ENCODE measurements at places on chromosomes 16 and 17.

- H3K27ac ChIP-seq: no peak overlapping the region
- H3K27me3 ChIP-seq: no peaks in the 10 kb centered on the region
- H3K36me3 ChIP-seq: no peaks in the 10 kb centered on the region
- no peaks in the 10 kb centered on the region for H3K4me1 ChIP-seq
- DNase-seq: no peak
These were observed 15.1 kb downstream of the SLX4 start for GRCh38 chr16:3596101-3596861.

DNA sequence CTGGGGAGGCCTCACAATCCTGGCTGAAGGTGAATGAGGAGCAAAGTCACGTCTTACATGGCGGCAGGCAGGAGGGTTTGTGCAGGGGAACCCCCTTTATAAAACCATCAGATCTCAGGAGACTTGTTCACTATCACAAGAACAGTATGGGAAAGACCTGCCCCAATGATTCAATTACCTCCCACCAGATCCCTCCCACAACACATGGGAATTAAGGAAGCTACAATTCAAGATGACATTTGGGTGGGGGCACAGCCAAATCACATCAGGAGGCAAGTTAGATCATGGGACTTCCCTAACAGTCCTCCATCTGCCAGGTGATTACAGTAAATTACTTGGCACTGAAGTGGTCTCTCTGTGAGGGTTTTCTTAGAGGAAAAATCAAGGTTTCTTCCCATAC, 5.3 kb downstream of the TMEM114 start:
- no peak overlapping the region for H3K27ac ChIP-seq
- H3K4me1 ChIP-seq: peaks cover 4% of the 10 kb centered on the region
- no peaks in the 10 kb centered on the region for H3K27me3 ChIP-seq
- no peak overlapping the region for H3K4me3 ChIP-seq

GRCh38 chr17:4590981-4591453, 6.7 kb downstream of the SMTNL2 start:
- H3K4me3 ChIP-seq: no peak overlapping the region
- no peaks in the 10 kb centered on the region for H3K27me3 ChIP-seq
- no peak for DNase-seq
- no peak overlapping the region for H3K27ac ChIP-seq

DNA sequence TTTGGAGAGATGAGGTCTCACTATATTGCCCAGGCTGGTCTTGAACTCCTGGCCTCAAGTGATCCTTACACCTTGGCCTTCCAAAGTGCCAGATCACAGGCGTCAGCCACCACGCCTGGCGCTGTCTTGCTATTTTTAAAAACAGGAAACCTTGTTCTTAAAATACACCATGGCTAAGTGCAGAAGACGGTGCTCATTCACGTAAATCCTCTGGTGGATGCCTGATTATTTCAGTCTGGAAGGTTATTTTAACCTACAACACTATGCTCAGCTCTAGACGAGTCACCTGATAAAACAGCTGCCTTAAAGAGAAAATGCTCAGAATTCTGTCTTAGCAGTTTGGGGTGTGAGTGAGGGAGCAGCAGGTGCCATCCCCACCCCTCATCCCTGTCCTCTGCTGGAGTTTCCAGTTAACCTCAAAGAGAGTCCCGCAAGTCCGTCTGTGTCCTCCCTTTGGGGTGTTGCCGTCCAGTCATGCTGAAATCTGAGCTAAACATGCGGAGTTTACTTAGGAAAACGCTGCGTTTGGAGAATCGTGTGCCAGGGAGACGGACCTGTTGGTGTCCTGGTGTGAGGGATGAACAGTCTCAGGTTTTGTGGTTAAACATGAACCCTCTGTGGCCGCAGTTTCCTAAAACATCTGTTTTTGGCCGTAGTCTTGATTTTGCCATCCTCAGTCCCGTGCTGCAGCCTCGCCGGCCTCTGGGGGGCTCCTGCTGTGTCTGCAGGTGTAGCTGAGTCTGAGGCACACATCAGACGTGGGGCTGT, 17.1 kb downstream of the SPG7 start:
- DNase-seq: no peak
- no peaks in the 10 kb centered on the region for H3K4me1 ChIP-seq
- H3K36me3 ChIP-seq: peaks cover 5% of the 10 kb centered on the region
- H3K27me3 ChIP-seq: no peaks in the 10 kb centered on the region

DNA sequence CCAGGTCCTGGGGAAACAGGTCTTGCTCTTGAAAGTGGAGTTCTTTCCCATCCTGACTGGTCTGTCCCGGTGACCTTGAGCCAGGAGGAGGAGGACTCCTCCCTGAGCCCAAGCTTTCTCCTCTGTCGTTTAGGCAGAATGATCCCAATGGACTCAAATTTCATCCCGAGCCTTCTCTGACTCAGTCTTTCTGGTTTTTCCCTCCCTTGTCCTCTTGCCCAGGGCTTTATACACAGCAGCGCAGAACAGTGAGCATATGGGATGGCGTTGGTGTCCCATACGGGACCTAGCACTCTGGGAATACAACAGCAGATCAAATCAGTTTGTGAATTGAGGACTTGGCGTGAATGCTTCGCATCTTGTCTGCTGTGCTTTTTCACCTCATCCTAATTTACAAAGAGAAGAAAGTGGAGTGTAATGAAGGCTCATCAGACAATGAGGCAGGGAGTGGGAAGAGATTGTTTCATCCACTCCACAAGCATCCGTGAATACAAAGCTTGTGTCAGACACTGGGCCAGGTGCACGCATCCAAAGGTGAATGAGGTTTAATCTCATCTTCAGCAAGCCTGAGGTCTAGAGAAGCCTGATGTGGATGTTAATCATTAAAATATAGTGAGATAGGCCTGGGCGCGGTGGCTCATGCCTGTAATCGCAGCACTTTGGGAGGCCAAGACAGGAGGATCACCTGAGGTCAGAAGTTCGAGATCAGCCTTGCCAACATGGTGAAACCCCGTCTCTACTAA, 1.1 kb upstream of the XYLT1 start:
- no peak overlapping the region for H3K4me3 ChIP-seq
- H3K27ac ChIP-seq: peak overlapping the region; percentile 77
- H3K27me3 ChIP-seq: no peaks in the 10 kb centered on the region
- H3K36me3 ChIP-seq: no peaks in the 10 kb centered on the region

DNA sequence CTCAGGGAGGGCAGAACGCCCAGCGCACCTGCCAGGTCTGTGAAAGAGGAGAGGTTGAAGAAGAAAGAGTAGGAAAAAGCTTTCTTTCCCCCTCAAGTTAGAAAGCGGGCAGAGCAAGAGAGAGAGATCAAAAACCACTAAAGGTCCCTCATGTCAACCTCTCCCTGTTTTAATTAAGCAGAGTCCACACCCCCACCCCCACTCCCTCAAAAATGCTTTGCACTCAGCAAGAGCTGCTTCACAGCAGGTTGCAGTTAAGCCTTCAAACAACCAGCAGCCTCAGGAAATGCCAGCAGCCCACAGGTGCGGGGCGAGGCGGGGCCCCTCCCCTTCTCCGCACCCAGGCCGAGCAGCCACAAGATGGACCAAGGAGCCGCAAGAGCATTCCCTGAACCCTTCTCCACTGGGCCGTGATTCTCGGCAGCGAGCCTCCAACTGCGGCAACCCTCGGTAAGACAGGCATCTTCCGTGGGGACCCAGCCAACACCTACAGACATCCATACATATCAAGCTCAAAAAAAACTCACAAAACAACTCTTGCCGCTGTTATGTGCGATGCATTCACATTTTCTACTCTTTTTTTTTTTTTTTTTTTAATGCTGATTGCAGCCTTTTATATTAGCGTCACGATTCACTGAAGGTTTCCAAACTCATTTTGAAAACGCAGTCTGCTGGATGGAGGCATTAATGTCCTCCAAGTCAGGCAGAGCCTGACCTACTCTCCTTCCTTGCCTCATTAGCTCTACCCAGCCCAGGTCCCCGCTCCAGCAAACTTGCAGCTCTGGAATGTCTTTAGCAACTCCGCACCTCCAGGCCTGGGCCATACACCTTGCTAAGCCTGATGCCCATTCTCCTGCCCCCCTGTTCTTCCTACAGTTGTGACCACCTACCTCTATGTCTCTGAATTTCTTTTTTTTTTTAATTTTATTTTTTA, 66.1 kb downstream of the AXIN2 start:
- H3K4me1 ChIP-seq: no peaks in the 10 kb centered on the region
- no peaks in the 10 kb centered on the region for H3K27me3 ChIP-seq
- DNase-seq: no peak

DNA sequence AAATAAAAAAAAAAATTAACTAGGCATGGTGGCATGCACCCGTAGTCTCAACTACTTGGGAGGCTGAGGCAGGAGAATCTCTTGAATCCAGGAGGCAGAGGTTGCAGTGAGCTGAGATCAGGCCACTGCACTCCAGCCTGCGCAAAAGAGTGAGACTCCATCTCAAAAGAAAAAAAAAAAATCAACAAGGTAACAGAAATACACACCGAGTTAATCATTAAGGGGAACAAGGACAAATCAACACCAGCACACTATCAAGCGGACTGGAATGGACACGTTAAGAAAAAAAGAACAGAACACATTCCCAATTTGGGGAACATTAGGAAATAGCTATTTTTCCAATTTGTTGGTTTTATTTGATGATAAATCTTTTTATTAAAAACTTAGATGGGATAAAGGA, 28.4 kb upstream of the GLG1 start:
- H3K4me1 ChIP-seq: no peaks in the 10 kb centered on the region
- H3K4me3 ChIP-seq: no peak overlapping the region
- H3K27ac ChIP-seq: no peak overlapping the region

GRCh38 chr16:85051067-85051581, 23.5 kb downstream of the KIAA0513 start:
- DNase-seq: no peak
- no peaks in the 10 kb centered on the region for H3K27me3 ChIP-seq
- no peaks in the 10 kb centered on the region for H3K36me3 ChIP-seq
- H3K4me3 ChIP-seq: no peak overlapping the region

DNA sequence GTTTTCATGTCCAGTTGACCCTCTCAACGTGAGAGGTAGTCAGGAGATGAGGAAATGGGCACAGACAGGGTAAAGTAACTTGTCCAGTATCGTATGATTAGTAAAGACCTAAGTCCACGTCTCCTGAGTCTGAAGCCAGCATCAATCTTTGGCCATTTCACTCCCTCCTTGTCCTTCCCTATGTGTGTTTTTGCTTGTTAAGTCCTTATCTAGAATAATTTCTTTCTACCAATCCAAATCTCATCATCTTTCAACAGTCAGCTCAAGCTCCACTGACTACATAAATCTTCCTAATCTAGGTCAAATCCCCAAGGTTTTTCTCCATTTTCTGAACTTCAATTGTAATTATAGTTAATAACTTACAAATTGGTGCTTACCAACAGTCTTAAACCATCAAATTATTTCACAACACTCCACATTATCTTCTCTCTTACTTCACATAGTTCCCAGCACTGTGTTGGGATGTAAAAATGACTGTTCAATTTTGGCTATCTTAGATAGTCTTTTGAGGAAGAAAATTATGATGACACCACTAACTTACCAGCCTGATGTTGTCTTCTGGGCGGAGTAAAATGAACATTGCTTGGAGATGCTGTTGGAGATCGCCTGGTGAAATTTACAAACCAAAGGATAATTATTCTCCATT, 72.3 kb upstream of the CORO6 start:
- no peaks in the 10 kb centered on the region for H3K27me3 ChIP-seq
- no peaks in the 10 kb centered on the region for H3K36me3 ChIP-seq
- no peak overlapping the region for H3K4me3 ChIP-seq
- DNase-seq: no peak
- peaks cover 11% of the 10 kb centered on the region for H3K4me1 ChIP-seq

DNA sequence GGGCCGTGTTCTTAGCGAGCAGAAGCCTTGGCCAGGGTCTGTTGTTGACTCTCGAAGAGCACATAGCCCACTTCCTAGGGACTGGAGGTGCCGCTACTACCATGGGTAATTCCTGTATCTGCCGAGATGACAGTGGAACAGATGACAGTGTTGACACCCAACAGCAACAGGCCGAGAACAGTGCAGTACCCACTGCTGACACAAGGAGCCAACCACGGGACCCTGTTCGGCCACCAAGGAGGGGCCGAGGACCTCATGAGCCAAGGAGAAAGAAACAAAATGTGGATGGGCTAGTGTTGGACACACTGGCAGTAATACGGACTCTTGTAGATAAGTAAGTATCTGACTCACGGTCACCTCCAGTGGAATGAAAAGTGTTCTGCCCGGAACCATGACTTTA, 18.5 kb downstream of the RSPRY1 start:
- H3K4me3 ChIP-seq: no peak overlapping the region
- no peaks in the 10 kb centered on the region for H3K27me3 ChIP-seq
- no peak for DNase-seq
- H3K4me1 ChIP-seq: no peaks in the 10 kb centered on the region

DNA sequence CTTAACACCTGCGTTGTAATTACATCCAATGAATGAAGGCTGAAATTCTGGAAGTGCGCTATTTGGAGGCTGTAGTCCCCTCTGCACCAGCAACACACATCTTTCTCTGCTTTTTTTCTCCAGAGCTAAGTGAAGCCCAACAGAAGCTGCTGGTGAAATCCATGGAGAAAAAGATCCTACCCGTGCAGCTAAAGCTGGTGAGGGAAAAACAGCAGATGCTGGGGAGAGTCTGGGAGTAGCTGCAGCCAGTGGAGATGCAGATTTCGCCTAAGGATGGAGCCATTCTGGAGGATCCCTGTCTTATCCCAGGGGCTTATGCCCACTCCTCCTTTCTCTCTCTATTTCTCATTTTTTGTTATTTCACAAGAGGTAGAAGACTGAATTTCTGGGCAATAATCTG, 4.8 kb upstream of the PSMD3 start:
- H3K4me1 ChIP-seq: no peaks in the 10 kb centered on the region
- no peak overlapping the region for H3K27ac ChIP-seq
- H3K36me3 ChIP-seq: no peaks in the 10 kb centered on the region
- DNase-seq: no peak

GRCh38 chr16:19588661-19589060, 33.2 kb downstream of the VPS35L start:
- no peak for DNase-seq
- H3K36me3 ChIP-seq: no peaks in the 10 kb centered on the region
- H3K4me3 ChIP-seq: no peak overlapping the region
- no peak overlapping the region for H3K27ac ChIP-seq

DNA sequence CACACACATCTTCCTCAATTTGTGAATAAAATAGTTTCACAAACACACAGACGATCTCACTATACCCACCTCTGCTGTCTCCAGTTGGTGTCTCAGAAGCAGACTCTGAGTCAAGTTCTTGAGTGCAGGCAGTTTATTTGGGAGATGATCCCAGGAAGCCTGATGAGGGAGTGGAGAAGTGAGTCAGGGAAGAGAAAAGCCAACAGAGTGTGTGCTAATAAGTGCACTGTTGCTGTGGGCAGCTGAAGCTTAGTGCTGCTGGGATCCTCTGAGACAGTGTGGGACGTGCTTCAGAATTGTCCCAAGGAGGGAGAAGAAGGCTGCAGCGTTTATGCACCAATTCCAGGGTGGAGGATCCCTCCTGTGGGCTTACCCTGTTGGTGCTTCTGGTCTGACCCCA, 423.2 kb upstream of the C16orf82 start:
- H3K36me3 ChIP-seq: no peaks in the 10 kb centered on the region
- no peak for DNase-seq
- H3K4me1 ChIP-seq: no peaks in the 10 kb centered on the region
- H3K27me3 ChIP-seq: no peaks in the 10 kb centered on the region

- H3K36me3 ChIP-seq: no peaks in the 10 kb centered on the region
- no peak overlapping the region for H3K4me3 ChIP-seq
- no peak overlapping the region for H3K27ac ChIP-seq
- H3K27me3 ChIP-seq: no peaks in the 10 kb centered on the region
These were observed 39.2 kb downstream of the ARHGAP23 start for GRCh38 chr17:38467491-38467890.
